ENCODE measurements at places on chromosomes 7 and 10.

DNA sequence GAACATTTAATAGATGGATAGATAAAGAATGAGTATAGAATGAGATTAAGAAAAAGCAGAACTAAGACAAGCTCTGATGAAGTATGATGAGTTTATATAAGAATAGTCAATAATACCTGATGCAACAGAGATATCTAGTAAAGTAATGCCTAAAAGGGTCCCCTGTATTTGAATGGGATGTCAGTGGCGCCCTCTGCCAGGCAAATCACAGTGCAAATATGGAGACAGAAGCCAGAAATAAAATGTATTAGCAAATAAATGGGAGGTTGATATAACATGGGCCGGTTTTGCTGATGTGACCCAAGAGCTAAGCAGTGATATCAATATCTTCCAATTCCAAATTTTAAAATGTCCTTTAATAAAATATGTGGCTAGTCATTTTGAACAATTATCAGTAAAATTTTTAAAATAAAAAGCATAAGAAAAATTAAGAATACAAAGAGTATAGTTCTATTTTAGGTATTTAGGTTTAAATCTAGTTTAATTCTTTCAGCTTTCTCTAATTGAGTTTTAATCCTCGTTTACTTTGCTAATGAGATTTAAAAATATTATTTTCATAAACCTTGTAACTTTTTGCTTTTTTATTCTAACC is 62.6 kb downstream of the ADK start:
- DNase-seq, result no peak

- no peak for DNase-seq
Measured at GRCh38 chr7:154776350-154776749, 226.6 kb downstream of the PAXIP1 start.

DNA sequence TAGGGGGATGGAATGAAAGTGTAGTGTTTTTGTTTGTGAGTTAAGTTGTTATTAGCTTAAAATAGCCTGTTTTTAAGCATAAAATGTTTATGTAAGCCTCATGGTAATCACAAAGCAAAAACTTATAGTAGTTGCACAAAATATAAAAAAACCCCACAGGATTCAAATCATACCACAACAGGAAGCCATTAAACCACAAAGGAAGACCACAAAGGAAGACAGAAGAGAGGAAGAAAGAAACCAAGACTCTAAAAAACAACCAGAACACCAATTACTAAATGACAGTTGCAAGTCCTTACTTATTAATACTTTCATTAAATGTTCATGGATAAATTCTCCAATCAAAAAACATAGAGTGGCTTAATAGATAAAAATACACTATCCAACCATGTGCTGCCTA is 63.6 kb downstream of the ANKRD7 start:
- DNase-seq, result no peak

- DNase-seq, result no peak
Measured at GRCh38 chr10:60394446-60394845, 4.8 kb upstream of the ANK3 start.

GRCh38 chr10:95285556-95285955 is 5.2 kb downstream of the PDLIM1 start:
- no peak for DNase-seq

DNA sequence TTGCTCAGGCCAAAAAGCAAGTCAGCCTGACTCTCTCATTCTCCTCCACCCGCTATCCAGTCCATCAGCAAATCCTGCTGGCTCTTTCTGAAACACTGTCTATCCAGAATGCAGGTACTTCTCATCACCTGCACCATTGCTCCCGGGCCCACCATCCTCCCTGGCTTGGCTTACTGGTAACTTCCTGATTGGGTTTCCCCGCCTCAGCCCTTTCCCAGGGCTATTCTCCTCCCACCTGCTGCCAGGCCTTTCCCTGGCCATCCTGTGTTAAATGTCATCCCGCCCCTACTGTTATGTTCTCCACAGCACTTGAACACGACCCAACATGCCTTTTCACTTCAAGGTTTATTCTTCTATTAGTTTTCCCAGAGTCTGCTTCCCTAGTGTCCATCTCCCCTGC is 124.0 kb downstream of the CNNM2 start:
- no peak for DNase-seq

DNA sequence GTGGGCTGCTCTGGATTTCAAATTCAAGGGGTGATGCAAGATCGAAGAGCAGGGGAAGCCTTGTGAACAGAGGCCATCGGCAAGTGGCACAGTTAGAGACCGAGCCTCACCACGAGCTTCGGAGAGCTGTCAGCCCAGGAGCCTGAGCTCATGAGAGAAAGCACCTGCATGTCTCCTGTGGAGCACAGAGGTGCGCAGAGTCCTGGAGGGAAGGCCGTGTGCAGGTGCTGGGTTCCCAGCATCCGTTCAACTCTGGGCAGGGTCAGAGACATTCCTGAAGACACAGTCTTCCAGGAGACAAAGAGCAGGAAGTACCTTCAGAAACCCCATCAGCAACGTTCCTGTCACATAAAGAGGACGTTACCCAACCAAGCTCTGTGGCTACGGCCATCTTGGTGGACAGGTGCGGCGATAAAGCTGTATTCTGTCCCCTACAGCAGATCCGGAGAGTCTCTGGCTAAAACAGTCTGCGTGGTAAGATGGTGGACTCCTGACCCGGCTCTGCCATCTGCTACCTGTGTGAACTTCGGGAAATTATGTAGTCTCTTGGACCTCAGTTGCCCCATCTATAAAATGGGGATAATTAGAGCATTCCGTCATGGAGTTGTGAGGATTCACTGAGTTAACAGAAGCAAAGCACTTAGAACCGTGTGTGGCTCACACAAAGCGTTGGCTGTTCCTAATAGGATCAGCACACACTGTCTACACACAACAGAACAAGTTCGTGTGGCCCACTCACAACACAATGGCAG is 40.6 kb downstream of the NOD1 start:
- DNase-seq, result no peak

DNA sequence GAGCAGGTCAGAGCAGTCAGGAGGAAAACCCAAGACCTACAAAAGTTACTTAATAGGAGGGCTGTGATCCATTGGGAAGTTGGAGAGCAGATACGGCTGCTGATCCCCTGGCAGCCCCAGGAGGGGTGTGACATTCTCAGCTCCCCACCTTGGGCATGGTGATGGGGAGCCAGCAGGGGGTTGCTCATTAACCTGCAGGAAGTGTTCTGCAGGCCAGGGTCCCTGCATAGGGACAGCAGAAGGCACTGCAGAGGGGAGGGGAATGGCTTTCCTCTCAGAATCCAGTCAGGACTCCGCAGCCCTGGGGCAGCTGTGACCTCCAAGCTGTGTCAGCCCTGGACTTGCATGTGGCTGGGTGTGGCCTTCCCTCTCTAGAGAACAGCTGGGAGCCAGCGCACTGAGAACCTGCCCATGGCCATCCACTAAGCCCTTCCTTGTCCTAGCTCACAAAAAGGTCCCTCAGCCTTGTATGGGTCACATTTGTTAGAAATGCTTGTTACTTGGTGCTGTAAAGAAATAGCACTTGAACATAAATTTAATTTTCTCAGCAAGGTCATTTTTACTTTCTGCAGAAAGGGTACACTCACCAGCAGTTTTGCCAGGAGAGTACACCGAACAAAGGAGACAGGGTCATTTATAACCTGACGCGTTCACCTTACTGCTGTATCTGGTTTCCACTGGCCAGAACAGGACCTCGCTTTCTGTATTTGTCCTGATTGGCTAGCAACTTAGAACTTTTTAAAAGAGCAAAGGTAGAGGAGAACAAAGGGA is 169.6 kb downstream of the COBL start:
- DNase-seq, result no peak

GRCh38 chr7:117021366-117021765 is 68.1 kb downstream of the ST7 start:
- DNase-seq, result no peak

GRCh38 chr7:75727881-75728593 is 10.7 kb downstream of the HIP1 start:
- no peak for DNase-seq

DNA sequence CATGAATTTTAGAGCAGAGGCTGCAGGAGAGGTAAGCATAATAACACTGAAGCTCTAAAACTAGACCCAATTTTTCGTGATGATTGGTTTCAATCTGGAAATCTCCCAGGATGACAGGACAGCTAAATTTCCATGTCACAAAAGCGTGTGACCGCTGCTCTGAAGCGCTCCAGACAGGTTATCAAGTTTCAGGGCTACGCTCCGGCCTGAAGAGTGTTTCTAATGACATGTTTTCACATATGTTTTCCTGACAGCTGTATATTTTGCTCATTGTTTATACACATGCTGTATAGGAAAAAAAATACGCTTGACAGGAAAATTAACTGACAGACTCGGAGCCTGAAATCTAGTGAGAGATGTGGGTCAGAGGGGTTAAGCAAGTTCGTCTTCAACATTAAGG is 219.8 kb upstream of the BMPER start:
- DNase-seq, result no peak

DNA sequence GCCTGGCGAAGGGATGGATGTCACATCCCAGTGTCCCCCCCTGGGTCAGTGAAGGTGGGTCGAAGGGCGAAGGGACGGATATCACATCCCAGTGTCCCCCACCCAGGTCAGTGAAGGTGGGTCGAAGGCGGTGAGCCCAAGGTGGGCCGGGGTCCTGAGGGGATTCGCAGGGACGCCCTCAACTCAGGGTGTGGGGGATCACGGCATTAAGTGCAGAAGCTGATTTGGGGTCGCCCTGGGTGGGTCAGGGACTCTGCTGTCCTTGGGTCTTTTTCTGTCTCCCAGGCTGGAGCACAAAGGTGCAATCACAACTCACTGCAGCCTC is 21.9 kb downstream of the ADAP1 start:
- no peak for DNase-seq

DNA sequence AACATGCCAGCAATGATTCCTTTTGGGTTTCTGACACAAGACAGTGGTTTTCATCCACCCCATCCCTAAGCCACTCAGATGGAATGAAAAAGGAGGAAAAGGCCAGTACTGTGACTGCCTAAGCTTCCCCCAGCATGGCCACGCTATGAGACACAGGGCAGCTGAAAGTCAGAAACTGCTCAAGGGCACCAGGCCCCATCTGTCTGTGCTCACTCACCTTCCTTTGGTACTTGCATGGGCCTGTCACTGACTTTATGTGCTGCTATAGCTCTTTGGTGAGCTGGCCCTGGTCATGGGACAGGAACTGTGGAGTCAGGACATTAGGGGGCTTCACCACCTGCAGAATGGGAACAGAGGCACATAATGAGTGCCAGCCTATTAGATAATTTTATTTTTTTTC is 21.2 kb upstream of the ACSM6 start:
- DNase-seq, result no peak

DNA sequence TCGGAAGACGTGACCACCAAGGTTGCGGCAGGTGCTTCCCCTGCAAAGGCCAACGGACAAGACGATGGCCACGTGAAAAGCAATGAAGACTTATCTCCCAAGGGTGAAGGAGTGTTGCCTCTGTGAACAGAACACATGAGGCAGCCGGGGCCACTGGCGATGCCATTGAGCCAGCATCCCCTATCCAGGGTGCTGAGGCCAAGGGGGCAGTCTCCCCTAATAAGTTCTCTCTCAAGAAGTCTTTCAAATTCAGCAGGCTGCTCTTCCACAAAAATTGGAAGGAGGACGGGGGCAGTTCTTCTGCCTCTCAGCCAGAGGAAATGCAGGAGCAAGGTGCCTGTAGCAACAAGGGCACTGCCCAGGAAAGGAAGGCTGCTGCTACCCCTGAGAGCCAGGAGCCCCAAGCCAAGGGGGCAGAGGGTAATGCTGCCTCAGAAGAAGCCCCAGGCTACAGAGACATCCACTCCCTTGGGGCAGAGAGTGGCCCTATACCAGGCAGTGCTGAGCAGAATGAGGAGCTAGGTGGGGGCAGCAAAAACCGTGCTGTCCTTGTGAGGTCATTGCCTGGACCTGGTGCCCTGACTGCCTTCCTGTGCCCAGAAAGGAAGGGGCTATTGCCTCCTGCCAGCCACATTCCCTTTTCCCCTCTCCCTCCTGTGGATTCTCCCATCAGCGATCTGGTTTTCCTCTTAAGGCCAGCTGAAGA is 17.3 kb downstream of the NT5C2 start:
- no peak for DNase-seq

DNA sequence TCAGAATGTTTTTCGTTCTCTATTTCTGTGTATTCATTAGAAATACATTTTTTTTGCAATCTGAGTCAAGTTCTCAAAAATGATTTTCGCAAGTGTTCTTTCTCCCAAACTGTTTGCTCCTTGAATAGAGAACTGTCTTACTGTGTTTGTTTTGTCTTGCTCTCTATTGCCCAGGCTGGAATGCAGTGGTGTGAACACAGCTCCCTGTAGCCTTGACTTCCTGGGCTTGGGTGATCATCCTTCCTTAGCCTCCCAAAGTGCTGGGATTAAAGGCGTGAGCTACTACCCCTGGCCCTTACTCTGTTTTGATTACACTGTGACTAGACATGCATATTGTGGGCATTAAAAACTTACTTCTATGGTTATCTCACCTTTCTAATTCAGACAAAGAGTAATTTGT is 56.7 kb downstream of the LUC7L2 start:
- no peak for DNase-seq

GRCh38 chr7:155265144-155265543 is 32.5 kb upstream of the INSIG1 start:
- no peak for DNase-seq

Measured in HS-27A (cell line).